ENCODE measurements at places on chromosomes 4 and X.

GRCh38 chrX:85627363-85627762 lies 247.9 kb upstream of the POF1B start:
- no peak for DNase-seq

DNA sequence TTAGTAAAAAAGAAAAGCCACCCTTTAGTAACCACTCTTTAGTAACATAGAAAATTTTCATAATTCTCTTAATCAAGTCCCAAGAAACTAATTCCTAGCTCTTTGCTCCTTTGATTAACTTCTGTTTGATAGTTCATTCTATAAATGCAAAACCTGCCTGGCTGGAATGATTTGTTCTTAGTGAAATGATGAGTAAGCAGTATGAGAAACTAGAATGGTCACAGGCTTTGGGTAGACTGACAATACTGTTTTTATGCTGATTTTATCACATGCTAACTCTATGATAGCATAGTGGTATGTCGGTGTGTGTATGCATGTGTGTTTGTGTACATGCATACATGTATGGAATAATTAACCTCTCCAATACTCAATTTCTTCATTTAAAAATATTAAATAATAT lies 81.2 kb downstream of the SYTL5 start:
- DNase-seq = no peak

- DNase-seq = no peak
Measured at GRCh38 chr4:6722891-6723290, 6.9 kb downstream of the BLOC1S4 start.

DNA sequence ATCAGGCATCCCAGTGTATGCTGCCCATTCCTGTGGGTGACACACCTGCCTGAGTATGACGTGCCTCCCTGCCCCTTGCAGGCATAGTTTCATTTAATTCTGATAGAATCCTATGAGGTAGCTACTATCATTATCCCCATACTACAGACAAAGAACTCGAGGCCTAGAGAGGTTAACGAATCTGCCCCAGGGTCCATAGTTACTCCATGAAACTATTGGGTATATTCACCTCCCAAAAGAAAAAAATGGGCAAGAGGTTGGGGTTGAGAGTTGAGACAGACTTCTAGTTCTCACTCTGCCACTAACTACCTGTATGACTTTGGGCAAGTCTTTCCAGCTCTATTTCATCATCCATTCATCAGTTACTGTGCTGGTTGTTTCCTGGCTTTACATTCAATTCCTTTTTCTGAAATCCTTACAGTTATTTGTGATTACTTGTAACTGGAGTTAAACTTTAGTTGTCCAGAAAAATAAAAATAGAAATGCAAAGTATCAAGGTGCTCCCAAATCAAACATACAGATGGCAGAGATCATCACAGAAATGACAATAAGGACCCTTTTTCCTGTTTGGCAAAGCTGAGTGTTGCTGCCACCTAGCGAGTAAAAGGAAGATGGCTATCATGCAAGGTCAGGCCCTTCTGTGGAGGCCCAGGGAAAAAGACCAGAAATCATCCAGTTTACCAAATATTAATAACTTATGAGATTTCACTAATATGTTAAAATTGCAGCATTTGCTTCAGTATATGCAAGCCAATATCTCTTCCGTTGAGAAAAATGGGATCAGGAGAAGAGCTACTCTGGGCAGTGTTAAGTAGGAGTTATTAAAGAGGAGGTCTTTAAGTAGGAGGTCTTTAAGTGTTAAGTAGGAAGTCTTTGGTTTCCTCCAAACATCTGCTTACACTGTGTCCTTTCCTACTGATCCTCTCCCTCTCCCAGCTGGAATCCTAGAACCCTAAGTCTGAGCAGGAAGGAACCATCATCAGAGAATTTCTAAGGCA lies 17.1 kb upstream of the MAP7D3 start:
- peak; percentile 46 for DNase-seq

- DNase-seq = no peak
Measured at GRCh38 chr4:88078579-88078978, 71.1 kb downstream of the PKD2 start.

DNA sequence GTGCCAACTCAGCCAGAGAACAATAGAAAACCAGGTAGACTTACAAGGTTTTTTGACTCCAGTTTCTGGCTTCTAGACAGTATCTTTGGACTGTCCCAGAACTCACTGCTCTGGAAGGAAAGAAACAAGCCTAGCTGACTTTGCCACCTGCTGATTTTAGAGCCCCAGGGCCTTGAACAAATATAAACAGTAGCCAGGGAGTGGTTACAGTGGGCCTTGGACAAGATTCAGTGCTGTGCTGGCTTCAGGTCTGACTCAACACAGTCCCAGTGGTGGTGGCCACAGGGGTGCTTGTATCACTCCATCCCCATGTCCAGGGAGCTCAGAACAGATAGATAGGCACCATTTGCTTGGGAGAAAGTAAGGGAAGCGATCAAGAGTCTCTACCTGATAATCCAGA lies 694.1 kb upstream of the ADGRL3 start:
- DNase-seq = no peak

- DNase-seq = no peak
Measured at GRCh38 chr4:25743971-25744370, 88.3 kb downstream of the SLC34A2 start.

DNA sequence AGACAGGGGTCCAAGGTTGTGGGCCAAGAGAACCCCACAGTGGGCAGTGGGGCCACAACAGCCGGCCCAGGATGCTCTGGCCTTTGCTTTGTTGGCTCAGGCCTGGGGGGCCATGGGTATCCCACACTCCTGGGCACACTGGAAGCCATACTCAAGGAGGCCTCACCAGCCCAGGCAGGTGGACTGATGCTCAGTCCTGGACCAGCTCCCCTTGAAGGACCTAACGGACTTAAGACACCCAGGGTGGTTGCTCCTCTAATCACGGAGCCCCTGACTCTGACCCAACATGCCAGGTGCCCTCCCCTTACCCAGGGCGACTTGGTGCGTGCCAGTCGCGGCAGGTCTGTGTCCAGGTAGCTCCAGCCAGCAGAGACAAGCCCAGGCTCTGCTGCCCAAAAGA lies 50.8 kb downstream of the ZFYVE28 start:
- DNase-seq = no peak

DNA sequence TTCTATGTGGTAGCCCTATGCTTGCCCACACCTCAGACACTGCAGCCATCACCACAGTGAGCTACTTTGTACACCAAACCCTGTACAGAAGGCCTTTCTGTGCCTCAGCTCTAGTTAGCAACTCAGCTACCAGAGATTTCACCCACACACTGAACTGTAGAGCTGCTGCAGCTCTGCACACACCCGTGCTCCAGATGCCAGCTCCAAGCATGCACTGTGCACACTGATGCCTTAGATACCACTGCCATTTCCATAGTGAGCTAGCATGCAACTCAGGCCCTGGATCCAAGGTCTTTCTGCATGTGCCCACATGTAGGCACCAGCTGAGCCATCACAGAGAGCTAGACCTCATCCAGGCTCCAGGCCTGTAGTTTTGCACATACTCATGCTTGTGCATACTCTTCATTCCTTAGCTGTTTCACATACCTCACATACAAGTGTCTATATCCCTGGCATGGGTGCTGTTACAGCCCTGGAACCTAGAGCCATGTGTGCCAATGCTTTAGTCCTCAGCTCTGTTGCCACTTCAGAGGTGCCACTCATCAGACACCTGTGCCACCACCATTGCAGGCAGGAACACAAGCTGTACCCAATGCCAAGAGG lies 423.5 kb upstream of the NDST3 start:
- no peak for DNase-seq

DNA sequence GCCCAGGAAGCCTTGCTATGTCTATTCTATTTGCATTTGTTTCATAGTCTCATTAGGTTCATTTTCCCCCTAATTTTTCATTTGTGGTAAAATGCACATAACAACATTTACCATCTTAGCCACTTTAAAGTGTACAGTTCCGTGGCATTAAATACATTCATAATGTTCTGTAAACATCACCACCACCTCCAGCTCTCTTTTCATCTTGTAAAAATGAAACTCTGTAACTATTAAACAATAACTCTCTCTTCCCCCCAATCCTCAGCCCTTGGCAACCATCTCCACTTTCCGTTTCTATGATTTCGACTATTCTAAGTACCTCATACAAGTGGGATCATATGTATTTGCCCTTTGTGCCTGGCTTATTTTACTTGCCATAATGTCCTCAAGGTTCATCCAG lies 19.9 kb downstream of the ARHGEF38 start:
- DNase-seq = no peak

DNA sequence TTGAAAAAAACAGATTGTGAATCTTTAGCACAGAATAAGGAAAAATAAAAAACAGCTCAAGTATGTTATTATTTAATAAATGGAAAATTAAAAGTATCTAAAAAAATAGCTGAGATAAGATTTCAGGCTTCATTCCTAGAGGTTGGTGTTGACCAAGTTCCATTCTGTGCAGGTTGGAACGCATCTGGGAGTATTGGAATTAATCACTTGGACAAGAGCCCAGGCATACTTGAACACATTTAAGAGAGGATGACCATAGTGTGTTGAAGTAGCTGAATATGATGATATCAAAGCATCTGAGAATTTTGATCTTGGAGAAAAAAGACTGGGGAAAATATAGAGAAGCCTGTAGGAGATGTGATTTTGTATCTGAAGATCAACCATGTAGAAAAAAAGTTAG lies 54.6 kb upstream of the VCX start:
- no peak for DNase-seq

DNA sequence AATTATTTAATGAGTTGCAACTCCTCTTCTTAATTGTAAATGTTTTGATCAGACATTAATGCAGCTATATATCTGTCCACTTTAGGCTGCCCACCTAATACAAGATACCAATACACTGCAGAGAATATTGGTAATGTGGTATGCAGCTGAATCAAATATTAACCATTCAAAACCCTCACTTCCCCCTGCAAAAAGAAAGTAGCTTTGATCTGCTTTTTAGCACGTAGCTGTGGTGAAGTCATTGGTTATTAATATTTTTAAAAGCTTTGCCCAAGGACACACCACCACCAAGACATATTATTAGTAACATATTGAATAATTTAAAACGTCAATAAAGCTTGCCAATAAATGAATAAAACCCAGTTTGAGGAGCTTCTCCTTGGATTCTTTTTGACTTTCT lies 28.6 kb upstream of the CYP2U1 start:
- no peak for DNase-seq

GRCh38 chr4:3235030-3235345 lies 14.0 kb upstream of the MSANTD1 start:
- no peak for DNase-seq

GRCh38 chr4:188492886-188493285 lies 353.6 kb downstream of the TRIML1 start:
- DNase-seq = no peak

- peak; percentile 49 for DNase-seq
Measured at GRCh38 chr4:138494931-138495330, 252.8 kb upstream of the SLC7A11 start.

- no peak for DNase-seq
Measured at GRCh38 chr4:126976850-126977632, 655.7 kb upstream of the INTU start.

DNA sequence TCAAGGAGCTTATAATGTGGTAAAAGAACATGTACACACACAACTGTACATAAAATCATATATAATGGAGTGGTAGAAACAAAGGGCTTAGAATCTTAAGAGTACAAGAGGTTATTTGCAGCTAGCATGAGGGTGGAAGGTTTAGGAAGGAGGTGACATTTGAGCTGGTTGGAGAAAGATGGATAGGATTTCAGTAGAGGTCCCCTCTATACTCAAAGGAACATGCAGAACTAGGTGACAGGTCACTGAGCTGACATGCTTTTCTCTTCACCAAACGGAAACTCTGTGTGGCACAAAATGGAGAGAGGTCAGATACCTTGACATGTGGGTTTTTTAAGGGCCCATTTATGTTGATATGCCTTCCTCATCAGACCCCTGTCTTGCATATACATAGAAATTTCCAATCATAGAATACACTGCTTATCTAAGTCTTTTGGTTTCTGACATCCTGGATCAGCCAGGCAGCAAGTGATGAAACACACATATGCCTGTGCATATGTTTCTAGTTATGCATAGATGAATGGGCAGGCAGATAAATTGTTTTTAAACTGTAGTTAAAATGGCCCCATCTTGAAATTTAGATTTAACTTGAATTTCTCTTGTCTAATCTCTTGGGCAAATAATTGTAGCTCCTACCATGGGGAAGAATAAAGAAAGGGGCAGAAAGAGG lies 29.3 kb downstream of the CLCN5 start:
- DNase-seq = no peak

GRCh38 chr4:94334476-94334875 lies 8.2 kb downstream of the HPGDS start:
- DNase-seq = no peak

- DNase-seq = no peak
Measured at GRCh38 chr4:25687773-25688172, 32.1 kb downstream of the SLC34A2 start.

GRCh38 chrX:71543316-71543715 lies 10.4 kb downstream of the OGT start:
- no peak for DNase-seq

DNA sequence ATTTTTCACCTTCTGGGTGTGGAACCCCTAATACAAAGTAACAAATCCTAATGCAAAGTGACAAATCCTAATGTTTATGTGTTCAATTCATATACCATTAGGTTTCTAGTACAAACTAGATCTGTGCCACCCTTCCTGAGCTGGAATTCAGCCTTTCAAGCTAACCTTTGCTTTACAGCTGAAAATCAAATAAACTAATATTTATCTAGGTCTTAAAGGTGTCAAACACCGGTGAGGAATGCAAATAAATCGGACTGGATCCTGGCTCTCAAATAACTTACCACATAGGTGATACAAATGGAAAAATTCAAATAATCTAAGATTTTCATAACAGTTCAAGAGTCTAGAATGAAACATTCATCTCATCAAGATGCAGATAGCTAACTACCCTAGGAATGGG lies 11.6 kb downstream of the IRF2 start:
- no peak for DNase-seq

- DNase-seq = no peak
Measured at GRCh38 chr4:26023203-26023972, 109.4 kb downstream of the SMIM20 start.

GRCh38 chr4:124092541-124092984 lies 620.0 kb downstream of the ANKRD50 start:
- DNase-seq = no peak

DNA sequence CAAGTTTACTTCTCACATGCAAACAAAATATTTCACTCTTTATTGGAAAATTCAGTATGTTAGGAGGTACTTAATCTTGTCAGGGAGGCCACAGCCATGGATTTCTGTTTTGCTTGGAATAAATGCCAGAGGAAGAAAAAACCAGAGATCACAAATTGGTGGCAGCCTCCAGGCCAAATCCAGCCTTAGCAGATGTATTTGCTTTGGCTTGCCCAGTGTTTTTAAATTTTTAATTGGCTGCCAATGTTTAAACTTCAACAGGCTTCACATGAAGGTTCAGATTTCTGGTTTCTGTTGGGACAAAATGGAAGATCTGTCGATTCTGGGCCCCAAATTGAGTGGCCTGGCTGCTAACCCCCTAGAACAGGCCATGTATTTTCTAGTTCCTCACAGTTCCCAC lies 19.2 kb downstream of the YY2 start:
- no peak for DNase-seq

GRCh38 chr4:7189475-7190277 lies 2.7 kb upstream of the SORCS2 start:
- DNase-seq = peak; percentile 43

DNA sequence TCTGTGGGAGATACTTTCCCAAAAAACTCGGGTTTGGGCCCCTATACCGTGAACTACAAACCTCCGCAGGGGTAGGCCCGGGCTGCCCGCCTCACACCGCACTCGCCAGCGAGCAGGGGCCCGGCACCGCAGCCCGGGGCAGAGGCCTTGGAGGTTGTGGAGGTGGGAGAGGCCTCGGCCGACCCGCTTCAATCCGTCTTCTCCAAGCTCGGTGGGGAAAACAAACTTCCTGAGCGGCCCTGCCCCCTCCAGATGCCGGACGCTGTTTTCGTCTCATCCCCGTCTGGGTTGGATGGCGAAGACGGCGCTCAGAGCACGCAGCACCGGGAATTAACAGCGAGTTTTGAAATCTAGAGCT lies 442 bp upstream of the MCUB start:
- peak; percentile 76 for DNase-seq
